ENCODE measurements at places on chromosomes 1 and 21. TPM values are rescaled to one million over a fixed set of nuclear protein-coding genes. Genes with fewer than 3 reads are reported as not detected.

GRCh38 chr21:29808153-29808552, 131.6 kb downstream of the GRIK1 start:
- no peak overlapping the region for H3K4me3 ChIP-seq
- DNase-seq: no peak
- no peaks in the 10 kb centered on the region for H3K27me3 ChIP-seq
- H3K27ac ChIP-seq: no peak overlapping the region
- H3K4me1 ChIP-seq: no peaks in the 10 kb centered on the region

DNA sequence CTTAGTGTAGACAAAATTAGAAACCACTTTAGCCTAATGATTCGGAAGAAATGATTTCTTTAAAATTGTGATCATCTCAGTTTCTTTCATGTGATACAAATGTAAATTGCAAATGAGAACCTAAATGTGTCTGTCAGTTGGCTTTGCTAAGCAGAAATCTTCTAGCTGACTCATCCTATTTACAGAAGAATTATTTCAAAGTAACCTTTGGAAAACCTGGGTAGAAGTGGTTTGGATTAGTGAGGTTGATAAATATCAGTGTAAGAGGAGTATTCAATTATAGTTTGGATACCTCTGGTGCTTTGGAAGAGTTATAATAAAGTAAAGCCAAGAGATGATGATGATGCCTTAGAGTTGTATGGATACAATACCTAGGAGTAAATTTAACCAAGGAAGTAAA, 37.4 kb downstream of the CC2D1B start:
- H3K36me3 ChIP-seq: peaks cover 15% of the 10 kb centered on the region
- H3K4me3 ChIP-seq: no peak overlapping the region
- H3K27me3 ChIP-seq: no peaks in the 10 kb centered on the region

DNA sequence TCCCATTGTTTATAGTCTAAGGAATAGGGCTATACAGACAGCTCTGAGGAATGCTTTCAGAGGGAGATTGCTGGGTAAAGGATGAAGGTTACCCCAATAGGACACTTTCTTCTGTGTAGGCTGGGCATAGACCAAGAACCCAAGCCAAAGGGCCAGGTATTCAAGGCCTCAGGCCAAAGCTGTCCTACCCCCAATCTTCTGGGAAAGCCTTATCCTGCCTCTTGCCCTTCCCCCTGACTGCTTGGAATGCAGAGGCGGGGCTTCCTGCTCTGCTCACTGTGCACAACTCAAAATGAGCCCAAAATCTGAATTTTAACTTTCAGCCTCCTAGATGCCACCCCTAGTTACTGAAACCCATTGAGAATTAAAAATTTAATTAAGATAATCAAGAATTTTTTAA, 2.2 kb downstream of the OR10Z1 start:
- H3K36me3 ChIP-seq: no peaks in the 10 kb centered on the region
- H3K4me1 ChIP-seq: no peaks in the 10 kb centered on the region
- H3K4me3 ChIP-seq: no peak overlapping the region
- DNase-seq: no peak

DNA sequence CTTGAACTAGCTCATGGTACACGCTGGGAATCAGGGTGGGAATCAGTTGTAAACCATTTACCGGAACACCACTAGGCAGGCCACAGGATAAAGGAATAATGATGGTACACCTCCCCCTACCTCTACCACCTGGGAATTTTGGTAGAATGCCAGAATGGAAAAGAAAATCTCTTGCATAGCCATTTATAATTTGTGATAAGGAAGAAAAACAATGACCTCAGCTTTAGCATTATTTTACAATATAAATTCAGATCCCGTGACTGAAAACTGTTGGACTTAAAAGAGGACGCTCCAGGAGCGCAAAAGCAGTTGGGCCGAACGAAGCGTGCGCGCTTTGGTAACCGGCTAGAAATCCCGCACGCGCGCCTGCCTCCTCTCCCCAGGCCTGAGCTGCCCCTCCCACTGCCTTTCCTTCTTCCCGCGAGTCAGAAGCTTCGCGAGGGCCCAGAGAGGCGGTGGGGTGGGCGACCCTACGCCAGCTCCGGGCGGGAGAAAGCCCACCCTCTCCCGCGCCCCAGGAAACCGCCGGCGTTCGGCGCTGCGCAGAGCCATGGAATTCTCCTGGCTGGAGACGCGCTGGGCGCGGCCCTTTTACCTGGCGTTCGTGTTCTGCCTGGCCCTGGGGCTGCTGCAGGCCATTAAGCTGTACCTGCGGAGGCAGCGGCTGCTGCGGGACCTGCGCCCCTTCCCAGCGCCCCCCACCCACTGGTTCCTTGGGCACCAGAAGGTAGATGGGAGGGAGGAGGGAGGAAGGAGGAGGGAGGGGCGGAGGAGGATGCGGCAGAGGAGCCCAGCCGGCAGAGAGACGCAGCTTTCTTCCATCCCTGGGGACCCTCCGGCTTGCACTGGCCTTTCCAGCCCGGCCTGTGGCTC, at the start of gene CYP4X1:
TSS of gene CYP4X1 (plus strand) at position 402 of the 873 bp plus-strand sequence. CDS start at position 551, 149 bp downstream.
- H3K4me1 ChIP-seq: no peaks in the 10 kb centered on the region
- no peak for DNase-seq
- peaks cover 18% of the 10 kb centered on the region for H3K27me3 ChIP-seq
- H3K36me3 ChIP-seq: no peaks in the 10 kb centered on the region
- no peak within 1 kb of the TSS for H3K27ac ChIP-seq

- peaks cover 95% of the 10 kb centered on the region for H3K4me1 ChIP-seq
- no peaks in the 10 kb centered on the region for H3K27me3 ChIP-seq
- no peak for DNase-seq
- H3K4me3 ChIP-seq: no peak overlapping the region
- peaks cover 10% of the 10 kb centered on the region for H3K36me3 ChIP-seq
Observed at GRCh38 chr1:167668108-167668507, 38.1 kb downstream of the RCSD1 start.

Gene GBP2
- 151 TPM for total RNA-seq

Gene TNFSF4
- total RNA-seq: 1.6 TPM

Gene PEAR1
- not detected for total RNA-seq

Gene AIM2
- 0.93 TPM for total RNA-seq

Gene IRF6
- total RNA-seq: 2.6 TPM

Gene RCAN1
- 6.8 TPM for total RNA-seq

Data from naive thymus-derived CD8-positive, alpha-beta T cell (primary cell).